Fibroblast of lung (primary cell): ENCODE measurements at places on chromosomes 16 and 17. TPM values are rescaled to one million over a fixed set of nuclear protein-coding genes. Genes with fewer than 3 reads are reported as not detected.

The NR1D1 gene
- 1.8 and 5.3 TPM in 2 replicates for total RNA-seq

The SERPINF2 gene
- total RNA-seq = under 0.01 and 0.17 TPM in 2 replicates

The SLC5A11 gene
- total RNA-seq = under 0.01 TPM in 1 of 2 replicates, not detected in the other

GRCh38 chr17:74117999-74118421, 85.5 kb upstream of the RPL38 start:
- no peak for DNase-seq

GRCh38 chr16:81429045-81429521, 15.5 kb upstream of the CMIP start:
- DNase-seq = peak; percentile 56

GRCh38 chr17:8016632-8017424, 14.4 kb downstream of the GUCY2D start:
- peak; percentile 28 for DNase-seq

DNA sequence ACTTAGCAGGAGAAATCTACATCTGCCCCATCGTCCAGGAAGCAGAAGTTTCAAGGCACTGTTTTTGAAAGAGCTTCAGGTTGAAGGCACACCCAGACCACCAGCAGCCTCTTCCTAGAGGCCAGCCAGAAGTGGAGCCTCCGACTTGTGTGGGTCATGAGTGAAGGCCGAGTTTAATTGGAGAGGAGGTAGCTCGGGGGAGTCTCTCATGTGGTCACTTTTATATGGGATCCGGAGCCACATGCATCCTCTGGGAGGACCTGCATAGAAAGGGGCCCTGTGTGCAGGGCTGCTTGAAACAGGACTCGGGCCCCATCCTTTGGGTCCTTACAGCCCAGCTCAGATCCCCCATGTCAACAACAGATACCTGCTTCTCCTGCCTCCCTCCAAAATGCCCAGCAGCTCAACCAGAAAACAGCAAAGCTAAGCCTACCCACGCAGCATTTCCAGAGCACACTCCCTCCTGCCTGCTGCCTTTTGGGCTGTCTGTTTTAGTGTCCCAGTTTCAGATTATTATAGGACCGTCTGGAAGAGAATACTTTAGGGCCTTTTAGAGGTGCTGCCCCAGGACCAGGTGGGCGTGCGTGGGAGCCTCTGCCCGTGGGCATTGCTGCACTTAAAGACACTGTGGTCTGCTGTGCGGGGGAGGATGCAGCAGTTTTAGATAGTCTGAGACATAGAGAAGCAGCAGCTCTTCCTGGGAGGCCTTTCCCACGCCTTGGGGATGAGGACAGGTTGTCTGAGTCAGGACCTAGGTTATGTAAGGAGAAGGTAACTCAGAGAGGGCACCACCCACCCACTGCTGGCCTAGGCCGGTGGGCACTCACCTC, 29.5 kb downstream of the MPRIP start:
- no peak for DNase-seq

- no peak for DNase-seq
These were observed 92.4 kb downstream of the RPGRIP1L start for GRCh38 chr16:53611179-53611696.

GRCh38 chr17:67770539-67770938, 52.8 kb downstream of the NOL11 start:
- no peak for DNase-seq

DNA sequence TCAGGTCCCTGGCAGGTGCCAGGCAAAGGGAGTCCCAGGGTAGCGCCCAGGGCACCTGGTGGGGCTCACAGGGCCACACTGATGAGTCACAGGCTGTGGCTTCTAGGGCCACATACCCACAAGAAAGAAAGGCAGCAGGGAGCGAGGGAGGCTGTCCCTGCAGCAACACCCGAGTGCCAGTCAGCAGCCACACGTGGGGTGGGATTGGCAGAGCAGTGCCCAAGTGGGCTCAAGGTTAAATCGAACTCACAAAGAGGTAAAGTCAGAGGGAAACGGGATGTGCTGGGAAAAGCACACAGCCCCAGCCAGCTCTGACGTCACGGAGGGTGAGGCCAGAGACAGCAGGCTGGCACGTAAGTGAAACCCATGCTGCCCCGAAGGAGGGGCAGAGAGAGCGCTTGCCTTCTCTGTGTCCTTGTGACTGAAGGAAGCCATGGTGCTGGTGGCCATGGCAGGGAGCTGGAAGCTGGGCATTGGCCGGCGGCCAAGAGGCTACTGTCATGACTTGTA, 33.8 kb downstream of the FA2H start:
- DNase-seq = peak; percentile 41

DNA sequence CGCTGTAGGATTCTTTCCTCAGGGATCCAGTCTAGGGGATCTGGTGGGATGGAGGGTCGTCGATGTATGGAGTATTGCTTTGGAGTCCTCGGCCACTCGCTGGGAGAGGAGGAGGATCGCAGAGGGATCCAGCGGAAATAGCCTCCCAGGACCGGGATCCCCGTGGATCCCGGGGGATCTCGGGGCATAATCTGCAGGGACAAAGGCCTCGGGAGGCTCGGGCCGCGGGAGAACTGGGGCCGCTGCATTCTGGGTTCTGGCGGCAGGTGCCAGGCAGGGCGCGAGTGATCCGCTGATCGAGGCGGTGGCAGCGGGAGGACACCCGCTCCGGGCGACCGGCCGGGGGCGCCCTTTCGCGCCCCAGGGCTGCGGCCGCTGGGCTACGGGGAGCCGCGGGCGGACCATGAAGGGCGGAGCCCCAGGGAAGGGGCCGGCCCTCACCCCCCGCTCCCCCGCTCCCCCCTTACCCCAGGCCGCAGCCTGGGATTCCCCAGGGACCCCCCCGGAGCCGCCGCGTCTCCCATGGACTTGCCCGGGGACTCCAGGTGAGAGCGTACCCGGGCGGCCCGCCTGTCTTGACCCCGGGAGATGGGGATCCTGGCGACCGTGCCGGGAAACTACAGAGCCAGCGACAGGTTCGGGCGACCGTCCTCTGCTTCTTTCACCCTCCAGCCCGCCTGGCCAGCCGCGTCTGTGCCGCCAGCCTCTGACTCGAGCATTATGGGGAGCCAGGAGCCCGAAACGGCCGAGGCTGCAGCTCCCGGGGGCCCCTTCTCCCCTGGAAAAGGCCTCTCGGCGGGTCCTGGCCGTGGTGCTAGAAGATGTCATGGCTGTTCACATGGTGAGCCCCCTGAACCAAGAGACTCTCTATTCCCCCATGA, 604 bp downstream of the PRR14 start:
- peak; percentile 58 for DNase-seq

GRCh38 chr17:50425682-50426471, at the start of gene ACSF2:
Gene ACSF2 (plus strand): TSS chr17:50426218. CDS start chr17:50426262, 44 bp downstream.
- peak; percentile 49 for DNase-seq

DNA sequence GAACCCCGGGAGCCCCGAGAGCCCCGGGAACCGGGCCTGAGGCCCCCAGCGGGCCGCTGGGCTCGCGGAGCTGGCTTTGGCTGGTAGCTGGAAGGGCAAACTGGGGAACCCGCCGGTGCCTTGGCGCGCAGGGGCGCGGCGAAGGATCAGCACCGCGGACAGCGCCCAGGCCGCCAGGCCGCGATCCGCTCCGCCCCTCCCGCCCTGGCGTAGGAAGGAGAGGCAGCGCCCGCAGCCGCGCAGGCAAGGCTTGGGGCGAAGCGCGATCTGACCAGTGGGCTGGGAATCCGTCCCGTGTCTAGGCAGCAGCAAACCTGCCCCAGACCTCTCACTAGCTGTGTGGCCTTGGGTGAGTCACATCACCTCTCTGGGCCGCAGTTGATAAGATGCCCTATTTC, 331 bp upstream of the CCDC92B start:
- peak; percentile 58 for DNase-seq
